ENCODE measurements at places on chromosomes 5 and 9.

- no peak for DNase-seq
Measured at GRCh38 chr9:76591256-76591950, 132.4 kb downstream of the GCNT1 start.

GRCh38 chr5:147949711-147950573 is 43.6 kb upstream of the C5orf46 start:
- no peak for DNase-seq

DNA sequence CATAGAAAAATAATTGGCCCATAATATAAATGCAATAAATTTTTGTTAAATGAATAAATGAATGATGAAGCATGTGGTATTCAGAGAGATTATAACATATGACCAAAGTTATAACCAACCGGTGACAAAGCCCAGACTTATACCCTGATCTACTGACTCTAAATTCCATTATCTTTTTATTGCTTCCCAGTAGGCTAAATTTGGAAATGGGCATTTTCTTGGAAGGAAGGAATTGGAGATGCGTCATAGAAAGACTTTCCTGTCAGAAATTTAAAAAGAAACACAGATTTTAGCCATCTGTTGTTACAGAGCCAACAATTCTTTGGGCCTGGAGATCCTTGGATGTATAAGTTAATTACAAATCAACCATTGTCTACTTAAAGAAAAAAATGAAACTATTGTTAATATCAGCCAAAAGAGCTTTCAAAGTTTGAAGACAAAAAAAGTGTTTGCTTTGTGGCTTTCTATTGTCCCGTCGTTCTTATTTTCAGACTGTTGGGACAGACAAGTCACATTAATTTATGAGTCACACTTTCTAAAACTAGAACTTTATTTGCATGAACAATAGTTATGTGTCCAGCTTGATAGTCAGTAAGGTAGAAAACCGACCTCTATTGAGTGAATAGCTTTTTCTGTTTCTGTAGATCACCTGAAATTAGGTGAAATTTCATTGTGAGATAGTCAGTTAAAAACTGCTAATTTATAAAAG is 428.7 kb downstream of the GABRG2 start:
- no peak for DNase-seq

DNA sequence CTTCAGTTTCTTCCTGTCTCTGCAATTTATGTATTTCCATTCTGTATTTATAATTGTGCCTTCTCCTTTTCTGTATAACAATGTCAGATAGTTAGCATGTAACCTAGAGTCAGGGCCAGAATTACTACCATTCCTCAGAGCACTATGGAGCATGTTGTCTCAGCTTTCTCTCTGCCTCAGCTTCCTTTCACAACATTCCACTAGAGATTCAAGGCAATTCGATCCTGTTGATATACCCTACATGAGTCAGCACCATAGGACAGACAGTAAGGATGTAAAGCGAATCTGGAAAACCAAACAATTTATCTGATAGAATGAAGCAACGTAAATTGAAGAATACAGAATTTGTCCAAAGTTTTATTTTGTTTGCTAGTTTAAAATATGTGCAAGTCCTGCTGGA is 728.3 kb upstream of the SEMA6A start:
- no peak for DNase-seq

GRCh38 chr9:68643901-68644809 is 60.9 kb upstream of the PIP5K1B start:
- peak; percentile 39 for DNase-seq

DNA sequence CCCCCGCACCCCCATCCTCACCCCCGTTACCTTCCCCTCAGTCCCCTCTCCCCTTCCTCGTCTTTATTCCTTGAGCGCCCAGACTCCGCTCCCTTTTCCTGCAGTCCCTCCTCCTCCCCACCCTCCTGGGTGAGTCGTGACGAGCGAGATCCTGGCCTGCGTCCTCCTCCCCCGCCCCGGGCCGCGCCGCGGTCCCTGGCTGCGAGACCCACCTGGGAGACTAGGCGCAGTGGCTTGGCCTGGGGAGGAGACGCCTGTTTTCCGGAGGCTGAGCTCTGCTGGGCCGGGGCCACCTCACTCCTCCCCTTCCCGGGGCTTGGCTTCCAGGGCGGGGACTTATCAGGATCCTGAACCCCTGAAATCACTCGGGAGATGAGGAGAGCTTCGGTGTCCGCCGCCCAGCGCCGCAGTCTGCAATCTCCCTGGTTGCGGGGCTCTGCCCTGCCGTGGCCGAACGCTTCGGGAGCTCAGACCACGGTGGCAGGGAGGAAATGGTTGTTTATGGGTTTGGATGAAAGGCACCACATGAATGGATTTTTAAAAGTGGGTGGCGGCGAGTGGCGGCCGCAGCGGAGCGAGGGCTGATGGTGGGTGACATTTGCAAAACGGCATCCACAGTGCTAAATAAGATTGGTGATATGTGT is 984 bp downstream of the STXBP1 start:
- no peak for DNase-seq

DNA sequence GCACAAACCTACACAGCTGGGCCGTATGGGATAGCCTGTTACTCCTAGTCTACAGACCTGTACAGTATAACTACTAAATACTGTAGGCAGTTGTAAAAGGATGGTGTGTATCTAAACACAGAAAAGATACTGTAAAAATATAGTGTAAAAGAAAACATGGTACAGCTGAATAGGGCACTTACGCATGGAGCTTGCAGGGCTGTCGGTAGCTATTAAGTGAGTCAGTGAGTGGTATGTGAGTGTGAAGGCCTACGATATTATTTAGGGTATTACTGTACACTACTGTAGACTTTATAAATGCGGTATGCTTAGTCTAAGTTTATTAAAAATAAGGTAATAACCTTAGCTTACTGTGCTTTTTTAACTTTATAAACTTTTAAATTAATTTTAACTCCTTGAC is 1.2 kb downstream of the ZCCHC9 start:
- no peak for DNase-seq

DNA sequence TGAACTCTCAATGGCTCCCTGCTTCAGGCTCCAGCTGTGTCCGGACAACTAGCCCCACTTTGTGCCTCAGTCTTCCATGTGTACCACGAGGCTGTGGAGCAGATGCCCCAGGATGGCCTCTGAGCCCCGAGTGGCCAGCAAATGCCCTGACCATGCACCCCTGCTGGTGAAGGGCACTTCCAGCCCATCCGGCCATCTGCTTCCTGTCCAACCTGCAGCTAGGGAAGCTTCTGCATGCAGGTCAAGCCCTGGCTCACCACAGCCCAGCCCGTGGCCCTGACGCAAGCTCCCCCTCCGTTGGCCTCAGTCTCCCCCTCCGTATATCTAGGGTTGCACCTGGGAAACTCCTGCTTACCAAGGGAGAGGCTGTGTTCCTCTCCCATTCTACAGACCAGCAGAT is 4.8 kb downstream of the NINJ1 start:
- no peak for DNase-seq

GRCh38 chr5:42878041-42878440 is 66.3 kb upstream of the SELENOP start:
- DNase-seq: no peak

- no peak for DNase-seq
Measured at GRCh38 chr9:87558606-87559190, 61.0 kb downstream of the DAPK1 start.

DNA sequence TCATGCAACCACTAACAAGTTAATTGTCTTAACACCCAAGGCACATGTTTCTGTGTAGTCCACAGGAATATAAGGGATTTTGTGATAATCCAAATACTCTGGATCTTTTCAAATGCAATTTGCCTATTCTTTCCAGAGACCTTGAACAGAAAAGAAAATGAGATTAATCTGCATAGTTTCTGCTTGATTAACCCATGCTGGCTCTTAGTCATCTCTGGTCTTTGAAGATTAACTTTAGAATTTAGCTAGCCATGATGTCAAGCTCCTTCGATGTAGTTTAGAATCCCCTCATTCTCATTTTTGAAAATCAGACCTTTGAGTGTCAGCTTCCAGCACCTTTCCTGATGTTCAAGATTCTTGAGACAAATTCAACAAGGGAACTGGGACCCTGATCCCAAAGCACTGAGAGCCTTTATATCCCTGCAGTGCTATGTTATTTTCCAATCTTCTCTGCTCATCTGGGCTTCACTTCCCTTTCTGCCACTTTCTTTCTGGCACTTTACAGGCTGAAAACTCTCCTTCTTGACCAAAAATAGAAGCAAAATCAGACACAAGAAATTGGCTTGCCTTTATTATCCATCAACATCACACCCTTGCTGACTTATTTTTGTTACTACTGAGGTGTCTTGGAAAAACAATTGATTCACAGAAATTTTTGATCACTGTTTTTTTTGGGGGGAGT is 155.5 kb downstream of the PALM2AKAP2 start:
- DNase-seq: no peak

DNA sequence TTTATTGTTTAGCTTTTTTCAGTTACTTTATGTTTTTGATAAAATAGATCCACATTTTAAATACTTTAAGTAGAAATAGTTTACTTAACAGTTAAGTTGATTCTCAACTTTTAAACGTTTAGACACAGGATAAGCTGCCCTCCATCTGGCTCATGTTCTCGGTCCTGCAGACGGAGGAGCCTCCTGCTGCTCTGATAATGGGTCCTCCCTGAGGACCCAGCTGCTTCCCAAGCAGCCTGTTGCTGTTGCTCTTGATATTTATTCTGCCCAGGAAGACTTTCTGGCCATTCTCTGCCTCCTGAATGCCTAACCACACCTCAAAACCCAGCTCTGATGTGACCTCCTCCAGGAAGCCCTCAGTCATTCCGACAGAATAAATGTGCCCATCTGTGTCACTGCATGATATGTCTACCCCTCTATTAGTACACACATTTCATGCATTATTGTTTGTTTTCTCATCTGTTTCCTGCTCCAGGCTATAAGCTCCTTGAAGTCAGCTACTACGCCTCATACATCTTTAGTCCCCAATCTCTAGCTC is 267.2 kb upstream of the MSX2 start:
- DNase-seq: no peak

- peak; percentile 44 for DNase-seq
Measured at GRCh38 chr5:179668391-179668790, 12.4 kb downstream of the CBY3 start.

DNA sequence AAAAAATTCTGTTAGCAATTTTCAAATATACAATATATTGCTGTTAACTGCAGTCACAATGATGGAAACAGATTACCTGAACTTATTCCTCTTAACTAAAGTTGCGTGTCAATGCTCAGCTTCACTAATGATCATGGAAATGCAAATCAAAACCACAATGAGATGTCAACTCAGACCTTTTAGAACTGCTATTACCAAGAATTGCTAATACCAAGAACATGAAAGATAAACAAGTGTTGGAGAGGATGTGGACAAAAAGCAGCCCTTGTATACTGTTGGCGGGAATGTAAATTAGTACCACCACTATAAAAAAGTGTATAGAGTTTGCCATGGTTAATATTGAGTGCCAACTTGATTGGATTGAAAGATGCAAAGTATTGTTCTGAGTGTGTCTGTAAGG is 1409.7 kb upstream of the CDH18 start:
- DNase-seq: no peak

- DNase-seq: no peak
Measured at GRCh38 chr9:2248768-2249265, 233.7 kb downstream of the SMARCA2 start.

GRCh38 chr5:53779541-53779981 is 219.1 kb downstream of the NDUFS4 start:
- no peak for DNase-seq

- no peak for DNase-seq
Measured at GRCh38 chr5:64763948-64764503, 4.5 kb downstream of the SREK1IP1 start.

DNA sequence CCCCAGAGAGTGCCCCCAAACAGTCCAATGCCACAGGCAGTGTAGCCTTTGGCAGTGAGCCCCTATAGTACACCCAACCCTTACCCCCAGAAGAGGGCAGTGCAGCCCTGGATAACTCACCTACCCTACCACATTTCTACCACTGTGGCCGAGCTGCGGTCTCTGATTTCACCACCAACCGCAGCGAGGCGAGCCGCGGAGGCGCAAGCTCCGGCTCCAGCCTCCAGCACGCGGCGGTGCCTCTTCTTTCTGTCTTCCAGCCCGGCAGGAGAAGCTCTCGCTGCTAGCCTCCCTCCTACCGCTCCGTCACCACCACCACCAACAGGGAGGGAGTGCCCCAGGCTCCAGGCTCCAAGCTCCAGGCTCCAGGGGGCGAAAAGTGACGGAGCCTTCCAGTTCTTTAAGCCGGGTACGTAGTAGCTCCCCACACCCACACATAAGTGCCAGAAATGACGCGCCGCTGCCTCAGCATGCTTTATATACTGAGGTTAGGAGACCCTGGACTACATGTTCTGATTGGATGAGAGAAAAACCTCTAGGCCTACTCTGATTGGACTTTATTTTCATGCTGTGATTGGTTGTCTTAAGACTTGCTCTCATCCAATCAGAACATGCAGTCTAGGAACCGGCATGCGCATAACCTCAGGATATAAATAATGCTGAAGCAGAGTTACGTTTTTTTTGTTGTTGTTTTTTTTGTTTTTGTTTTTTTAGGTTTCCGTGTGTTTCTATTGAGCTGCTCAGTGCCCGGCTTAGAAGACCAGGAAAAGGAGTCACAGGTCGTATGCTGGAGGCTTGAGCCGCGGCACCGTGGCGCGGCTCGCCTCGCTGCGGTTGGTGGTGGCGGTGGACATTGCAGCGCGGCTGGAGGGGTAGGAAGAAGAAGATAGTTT is at the start of gene PCAT7:
TSS of gene PCAT7 (plus strand) at position 645 of the 893 bp plus-strand sequence.
- DNase-seq: no peak

- DNase-seq: no peak
Measured at GRCh38 chr9:27347889-27348288, 50.9 kb upstream of the EQTN start.

DNA sequence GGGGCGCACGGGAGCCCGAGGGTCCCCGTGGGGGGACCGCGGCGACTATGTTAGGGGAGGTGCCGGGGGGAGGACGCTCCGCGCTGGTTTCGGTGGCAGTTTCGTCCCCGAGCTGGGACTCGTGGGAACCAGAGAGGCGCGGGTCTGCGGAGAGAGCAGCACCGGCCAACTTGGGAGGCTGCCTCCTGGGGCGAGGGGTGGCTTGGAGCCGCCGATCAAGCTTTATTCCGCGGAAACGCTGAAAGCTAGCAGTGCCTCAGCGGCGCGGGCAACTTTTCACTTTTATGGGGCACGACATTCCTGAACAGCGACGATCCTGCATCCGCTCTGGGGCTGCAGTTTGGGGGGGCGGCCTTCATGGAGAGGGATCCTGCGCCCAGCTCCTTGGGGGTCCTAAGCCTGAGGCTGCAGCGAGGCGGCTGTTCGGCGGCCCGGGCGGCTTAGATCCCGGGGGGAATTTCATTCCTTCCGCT is 369 bp downstream of the OCLN start:
- DNase-seq: no peak

GRCh38 chr9:121771851-121772599 is 120.6 kb downstream of the DAB2IP start:
- DNase-seq: no peak

DNA sequence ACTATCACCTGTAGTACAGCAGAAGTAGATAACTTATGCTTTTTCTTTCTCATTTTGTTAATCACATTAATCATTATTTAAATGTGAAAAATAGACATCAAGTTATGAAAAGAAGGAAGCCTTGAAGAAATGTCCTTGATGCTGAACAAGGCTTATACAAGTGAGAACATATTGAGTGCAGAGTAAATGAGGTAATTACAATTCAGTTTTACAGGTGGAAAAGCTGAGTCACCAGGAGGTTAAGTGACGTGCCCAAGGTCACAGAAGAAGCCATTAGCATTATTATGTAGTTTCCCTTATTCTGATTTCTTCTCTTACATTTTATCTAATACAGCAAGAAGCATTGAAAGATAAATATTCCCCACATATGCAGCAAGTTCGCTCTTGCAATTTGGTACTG is 998.5 kb upstream of the CDH6 start:
- no peak for DNase-seq

Measured in CD4-positive, alpha-beta T cell treated with Interferon gamma for 1 hour (primary cell).